ENCODE measurements at places on chromosomes 1 and 21.
A peak's percentile ranks its signal among the peaks of the same experiment; 100 is the strongest.

DNA sequence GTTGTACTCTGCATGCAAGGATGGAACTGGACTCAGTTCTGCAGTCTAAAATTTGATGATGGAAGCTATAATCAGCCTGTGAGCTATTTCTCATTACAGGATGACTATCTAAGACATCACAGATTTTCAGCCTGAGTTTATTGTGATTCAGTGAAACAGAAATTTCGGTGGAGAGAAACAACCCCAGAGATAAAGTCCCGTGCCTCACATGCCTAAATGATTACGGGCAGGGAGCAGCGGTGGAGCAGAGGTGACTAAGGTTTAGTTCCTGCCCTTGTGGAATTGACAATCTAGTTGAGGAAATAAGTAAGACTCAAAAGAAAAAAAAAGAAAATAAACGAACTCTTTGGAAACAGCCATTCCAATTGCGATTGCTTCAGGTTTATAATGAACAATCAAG is 96.9 kb downstream of the GRIK3 start:
- DNase-seq = no peak

- DNase-seq = no peak
These were observed 59.3 kb downstream of the COL18A1 start for GRCh38 chr21:45464309-45464708.

- no peak for DNase-seq
These were observed 5.7 kb upstream of the GNL2 start for GRCh38 chr1:37601441-37601840.

- DNase-seq = no peak
These were observed 102.2 kb downstream of the CASZ1 start for GRCh38 chr1:10694274-10694632.

DNA sequence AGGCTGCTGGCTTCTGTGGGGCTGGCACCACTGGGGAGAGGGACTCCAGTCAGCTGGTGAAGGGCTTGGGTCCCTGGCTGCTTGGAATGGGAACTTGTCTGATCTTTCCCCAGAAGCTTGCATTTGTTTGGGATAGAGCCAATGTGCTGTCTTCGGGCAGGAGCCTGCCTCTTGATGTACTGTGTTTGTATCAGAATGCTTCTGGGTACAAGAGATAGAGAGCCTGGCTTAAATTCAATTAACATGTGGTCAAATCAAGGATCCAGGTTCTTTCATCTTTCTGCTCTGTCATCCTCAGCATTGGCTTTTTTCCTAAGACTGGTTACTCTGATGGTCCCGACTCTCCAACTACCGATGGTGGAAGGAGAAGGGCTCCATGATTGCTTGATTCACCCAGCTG is 16.0 kb upstream of the PROK1 start:
- no peak for DNase-seq

- no peak for DNase-seq
These were observed 72.3 kb downstream of the TNR start for GRCh38 chr1:175671066-175671465.

GRCh38 chr1:153592748-153593147 is 20.2 kb downstream of the S100A16 start:
- peak; percentile 61 for DNase-seq

DNA sequence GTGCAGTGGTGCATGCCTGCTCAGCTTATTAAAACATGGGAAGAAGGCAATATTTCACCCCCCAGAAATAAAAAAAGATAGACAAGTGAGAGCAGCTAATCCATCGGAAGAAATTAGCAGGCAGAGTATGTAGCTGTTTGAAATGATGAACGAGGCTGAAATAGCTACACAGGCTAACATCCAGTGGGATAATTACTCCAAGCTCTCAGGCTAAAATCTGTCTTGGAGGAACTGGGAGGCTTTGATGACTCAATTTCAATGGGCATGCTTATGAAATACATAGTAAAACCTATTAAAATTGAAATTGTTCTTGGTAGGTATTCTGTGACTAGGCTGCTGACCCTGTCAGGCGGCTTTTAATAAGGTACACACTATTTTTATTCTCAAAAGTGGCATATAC is 84.1 kb upstream of the RRP15 start:
- DNase-seq = no peak

DNA sequence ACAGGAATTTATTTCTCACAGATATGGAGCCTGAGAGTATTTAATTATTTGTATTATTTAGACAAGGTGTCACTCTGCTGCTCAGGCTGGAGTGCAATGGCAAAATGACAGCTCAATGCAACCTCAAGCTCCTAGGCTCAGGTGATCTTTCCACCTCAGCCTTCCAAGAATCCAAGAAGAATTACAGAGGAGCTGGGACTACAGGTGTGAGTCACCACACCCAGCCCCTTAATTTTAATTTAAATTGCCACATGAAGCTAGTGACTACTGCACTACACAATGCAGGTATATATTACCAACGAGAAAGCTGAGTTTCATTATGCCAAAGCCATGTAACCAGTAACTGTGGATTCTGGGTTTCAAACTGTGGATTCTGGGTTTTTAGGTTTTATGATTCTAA is 2.1 kb downstream of the KHDC4 start:
- no peak for DNase-seq

- DNase-seq = no peak
These were observed 157.7 kb downstream of the ROR1 start for GRCh38 chr1:63931468-63931867.

DNA sequence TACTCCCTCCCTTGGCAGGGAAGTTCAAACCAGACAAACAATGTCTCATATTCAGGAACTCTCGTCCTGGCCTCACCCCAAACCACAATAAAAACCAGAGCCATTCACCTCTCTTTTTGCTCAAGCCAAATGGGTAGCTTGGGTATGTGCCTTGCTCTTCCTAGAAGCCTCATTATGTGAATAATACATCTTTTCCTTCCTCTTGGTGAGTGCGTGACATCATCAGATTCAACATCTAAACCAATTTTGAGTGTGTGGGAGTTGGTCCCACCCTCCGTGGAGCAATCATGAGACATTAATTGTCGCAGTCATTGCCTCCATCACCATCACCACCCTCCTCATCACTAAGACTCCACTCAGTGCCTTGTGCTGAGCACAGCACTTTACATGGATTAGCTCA is 482.9 kb downstream of the PTPRU start:
- no peak for DNase-seq

DNA sequence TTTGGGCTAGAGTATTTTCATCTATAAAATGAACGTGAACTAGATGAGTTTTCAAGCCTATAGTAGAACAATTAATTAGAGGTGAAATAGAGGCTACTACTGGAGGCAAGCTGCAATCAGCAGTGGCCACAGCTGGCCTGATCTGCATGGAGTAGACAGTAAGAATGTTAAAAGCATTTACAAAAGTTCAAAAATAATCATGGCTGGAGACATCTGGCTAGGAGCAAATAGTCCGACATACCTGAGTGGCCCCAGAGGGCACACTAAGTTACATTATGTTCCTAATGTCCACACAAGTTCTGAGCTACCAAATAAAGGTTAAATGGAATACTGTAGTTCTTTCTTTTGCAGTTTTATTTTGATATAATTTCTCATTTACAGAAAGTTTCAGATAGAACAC is 28.0 kb downstream of the MPZL1 start:
- DNase-seq = no peak

GRCh38 chr21:24824209-24824608 is 783.1 kb downstream of the MRPL39 start:
- no peak for DNase-seq

- peak; percentile 24 for DNase-seq
These were observed 28.4 kb upstream of the AHCTF1 start for GRCh38 chr1:246959944-246960693.

DNA sequence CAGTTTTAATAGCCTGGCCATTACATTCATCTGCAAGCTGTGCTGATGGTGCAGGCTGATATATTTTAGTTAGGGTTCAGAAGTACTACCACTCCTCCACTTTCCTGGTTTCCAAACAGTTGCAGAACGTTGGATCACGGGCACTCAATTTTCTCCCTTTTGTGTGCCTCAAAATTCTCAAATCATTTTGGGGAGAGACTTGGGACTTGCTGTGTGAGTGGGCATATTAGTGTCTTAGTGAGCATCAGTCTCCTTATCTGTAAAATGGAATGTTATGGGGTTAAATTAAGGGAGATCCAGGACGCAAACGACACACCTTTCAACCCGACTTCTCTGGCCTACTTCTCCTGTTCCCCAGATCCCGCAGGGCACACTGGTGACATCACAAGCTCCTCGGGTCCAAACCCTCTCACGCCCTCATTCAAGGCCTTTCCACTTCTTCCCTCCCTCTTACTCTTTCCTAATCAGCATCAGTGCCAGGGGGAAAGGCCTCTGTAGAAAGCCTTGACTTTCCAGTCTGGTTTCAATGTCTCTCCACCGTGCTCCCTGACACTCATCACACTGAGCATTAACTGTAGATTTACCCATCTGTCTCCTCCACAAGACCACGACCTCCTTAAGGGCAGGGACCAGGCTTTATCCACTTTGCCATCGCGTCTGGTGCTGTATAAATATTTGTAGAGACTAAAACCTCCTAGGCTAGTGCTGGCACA is 1.2 kb downstream of the PIGP start:
- DNase-seq = peak; percentile 38

- DNase-seq = no peak
These were observed 395.4 kb upstream of the LRRC7 start for GRCh38 chr1:69172003-69173000.
